Pulmonary artery endothelial cell (primary cell): ENCODE measurements at places on chromosomes 6 and 20. TPM values are rescaled to one million over a fixed set of nuclear protein-coding genes. Genes with fewer than 3 reads are reported as not detected.

GRCh38 chr20:33684533-33685327 lies 1.5 kb downstream of the E2F1 start:
- DNase-seq: no peak

- DNase-seq: no peak
Observed at GRCh38 chr6:115908906-115909559, 151.7 kb downstream of the FRK start.

- DNase-seq: no peak
Observed at GRCh38 chr6:133404728-133405127, 163.6 kb downstream of the EYA4 start.

- no peak for DNase-seq
Observed at GRCh38 chr6:24957199-24957598, 21.4 kb upstream of the RIPOR2 start.

- no peak for DNase-seq
Observed at GRCh38 chr6:168616816-168617765, 176.1 kb downstream of the SMOC2 start.

- DNase-seq: no peak
Observed at GRCh38 chr6:30129265-30130178, 6.4 kb upstream of the TRIM40 start.

DNA sequence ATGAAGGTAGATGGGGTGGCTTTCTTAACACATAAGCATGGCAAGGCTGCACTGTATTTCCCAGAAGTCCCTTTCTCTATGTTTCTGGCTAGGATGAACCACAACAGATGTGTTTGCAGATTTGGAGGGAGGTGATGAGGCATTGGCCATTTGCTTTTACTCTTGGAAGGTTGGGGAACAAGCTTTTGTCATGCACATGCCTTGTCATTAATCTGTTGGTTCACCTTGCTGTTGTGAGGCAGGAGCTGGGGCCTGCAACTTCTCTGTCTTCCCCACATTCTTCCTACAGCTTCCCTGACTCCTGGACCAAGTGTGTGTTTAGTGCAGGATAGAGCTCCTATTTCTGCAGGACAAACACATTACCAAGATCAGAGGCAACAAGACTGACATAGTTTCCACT lies 326.2 kb upstream of the SPTLC3 start:
- no peak for DNase-seq

- no peak for DNase-seq
Observed at GRCh38 chr20:32130965-32131364, 21.5 kb downstream of the TM9SF4 start.

DNA sequence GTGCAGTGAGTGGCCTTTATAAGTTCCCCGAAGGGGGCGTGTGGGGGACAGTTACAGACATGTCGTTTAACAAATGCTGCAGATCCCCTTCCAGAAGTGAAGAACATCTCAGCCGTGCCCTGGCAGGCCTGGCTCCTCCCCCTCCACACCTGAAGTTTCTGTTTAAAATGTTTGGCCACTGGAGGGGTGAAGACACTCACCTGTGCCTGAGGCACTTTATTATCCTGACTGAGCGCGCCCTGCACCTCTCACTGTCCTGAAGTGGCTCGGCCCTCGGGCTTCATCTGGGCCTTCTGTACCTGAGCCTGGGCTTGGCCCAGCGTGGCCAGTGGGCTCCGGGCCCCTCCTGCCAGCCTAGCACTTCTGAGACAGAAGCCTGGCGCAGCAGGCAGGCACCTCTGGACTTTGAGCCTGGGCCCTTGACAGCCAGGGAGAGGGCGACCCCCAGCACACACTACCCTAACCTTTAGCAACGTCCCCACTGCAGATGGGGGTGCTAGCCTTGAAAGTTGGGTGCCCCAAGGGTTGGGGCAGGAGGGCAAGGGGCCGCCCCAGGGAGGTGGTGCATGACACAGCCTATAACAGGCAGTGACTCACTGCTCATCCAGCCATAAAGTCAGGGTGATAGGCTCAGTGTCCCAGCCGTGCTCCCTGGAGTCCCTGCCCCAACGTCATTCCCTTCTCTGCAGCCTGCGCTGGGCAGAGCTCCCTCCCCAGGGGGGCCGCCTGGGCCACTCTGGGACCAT lies 13.6 kb upstream of the GATA5 start:
- no peak for DNase-seq

CD93 gene
- total RNA-seq: 312 and 553 TPM in 2 replicates

C6orf132 gene
- total RNA-seq: 0.25 TPM in 1 of 2 replicates, not detected in the other

FNDC1 gene
- not detected in 2 replicates for total RNA-seq

SAMD3 gene
- total RNA-seq: not detected in 2 replicates
